ENCODE measurements at places on chromosomes 2 and 18.
A peak's percentile ranks its signal among the peaks of the same experiment; 100 is the strongest.

DNA sequence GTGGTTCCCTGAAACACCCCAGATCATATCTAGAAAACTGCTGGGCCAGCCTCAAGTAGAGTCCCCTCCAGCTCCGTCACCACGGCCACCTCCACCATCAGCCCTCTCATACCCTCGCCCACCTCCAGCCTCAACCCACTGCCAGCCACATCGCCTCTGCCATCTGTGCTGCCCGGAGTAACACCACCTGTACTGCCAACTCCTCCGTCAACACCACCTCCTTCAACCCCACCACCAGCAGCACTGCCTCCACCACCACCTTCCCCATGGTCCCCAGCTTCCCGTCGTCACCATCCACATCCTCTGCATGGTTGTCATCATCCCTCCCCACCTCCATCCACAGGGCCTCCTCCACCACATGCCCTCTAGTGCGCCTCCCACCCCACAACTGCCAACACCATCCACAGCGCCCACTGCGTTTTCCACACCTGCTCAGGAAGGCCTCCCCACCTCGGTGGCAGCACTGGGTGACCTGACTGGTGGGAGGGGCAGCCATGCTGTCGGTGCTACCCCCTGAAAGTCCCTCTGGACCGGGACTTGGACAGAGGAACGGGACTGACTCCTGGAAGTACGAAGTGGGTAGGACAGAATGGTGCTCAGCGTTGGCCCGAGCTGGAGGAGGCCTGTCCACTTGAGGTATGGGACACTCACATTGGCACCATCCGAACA, 1.6 kb downstream of the SNED1 start:
- no peak for DNase-seq

GRCh38 chr2:133968446-133968845, 285.4 kb upstream of the MGAT5 start:
- no peak for DNase-seq

- no peak for DNase-seq
These were observed 165.4 kb downstream of the TCF4 start for GRCh38 chr18:55422456-55423180.

GRCh38 chr18:37346048-37346447, 219.6 kb downstream of the CELF4 start:
- no peak for DNase-seq

- DNase-seq = no peak
These were observed 189.8 kb downstream of the LTBP1 start for GRCh38 chr2:33136566-33136965.

DNA sequence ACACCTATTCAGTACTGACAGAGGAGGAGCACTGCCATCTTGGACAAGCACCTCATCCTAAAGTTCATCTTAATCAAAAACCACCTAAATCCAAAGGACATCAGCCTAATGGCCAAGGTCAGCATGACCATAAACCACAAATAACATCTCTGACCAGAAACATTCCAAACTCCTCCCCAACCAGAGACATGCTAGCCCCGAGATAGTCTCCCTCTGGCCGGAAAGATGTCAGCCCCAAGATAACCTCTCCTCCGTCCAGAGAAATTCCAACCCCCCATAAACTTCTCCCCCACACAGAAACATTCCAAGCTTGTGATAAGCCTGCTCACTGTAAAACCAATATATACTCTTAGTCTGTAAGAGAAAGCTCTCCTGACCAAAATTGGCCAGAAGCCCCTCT, 260.6 kb downstream of the CLIP4 start:
- DNase-seq = no peak

DNA sequence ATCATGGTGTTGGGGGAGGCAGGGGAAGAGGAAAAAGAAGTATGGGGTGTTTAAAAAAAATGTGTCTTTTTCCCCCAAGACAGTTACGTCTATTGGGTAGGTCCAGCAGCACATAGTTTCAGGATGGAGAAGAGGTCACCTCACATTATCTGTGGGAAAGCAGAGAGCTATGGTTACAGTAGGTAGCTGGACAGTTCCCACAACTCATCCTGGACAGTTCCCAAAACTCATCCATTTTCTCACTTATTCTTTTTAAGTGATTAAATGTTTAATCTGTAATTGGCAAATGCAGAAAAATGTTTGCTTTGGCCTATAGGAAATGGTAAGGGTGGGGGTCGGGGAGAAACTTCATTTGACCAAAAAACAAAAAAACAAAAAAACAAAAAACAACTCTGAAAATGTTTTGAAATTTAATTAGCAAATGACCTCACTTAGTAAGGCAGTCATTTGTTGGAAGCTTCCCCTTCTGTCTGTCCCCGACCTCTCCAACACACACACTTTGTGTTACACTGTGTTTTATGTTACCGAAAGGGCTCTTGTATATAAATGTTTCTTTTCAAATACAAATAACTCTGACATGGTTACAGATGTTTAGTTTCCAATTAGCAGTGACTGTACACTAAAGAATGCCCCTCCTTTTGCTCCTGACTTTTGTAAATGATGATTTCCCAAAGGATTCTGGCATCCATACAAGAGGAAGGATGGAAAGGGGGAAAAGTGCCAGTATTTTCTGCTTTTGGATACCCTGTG, 173.3 kb upstream of the ZFP36L2 start:
- no peak for DNase-seq

DNA sequence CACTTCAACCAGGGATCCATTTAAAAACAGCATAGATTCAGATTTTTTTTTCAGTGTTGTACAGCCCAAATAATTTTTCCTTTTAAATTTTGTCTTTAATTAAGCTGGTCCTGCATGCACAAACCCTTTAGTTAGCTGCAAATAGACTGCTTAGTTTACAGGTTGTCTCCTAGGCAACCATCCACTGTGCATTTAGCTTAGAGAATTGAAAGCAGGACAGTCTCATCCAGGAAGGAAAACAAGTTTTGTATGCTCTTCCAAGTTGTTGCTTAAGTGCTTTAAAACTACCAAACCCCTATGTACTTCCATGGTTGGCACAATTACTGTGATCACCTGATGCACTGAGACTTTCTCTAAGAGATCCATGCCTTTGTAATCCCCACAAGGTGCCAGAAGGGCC, at the start of gene MAP3K19:
Gene MAP3K19 (minus strand): TSS at position 148 of the 400 bp plus-strand sequence. CDS start 22,800 bp downstream, outside the sequence.
- no peak for DNase-seq

- DNase-seq = no peak
These were observed 119.0 kb upstream of the ZFP36L2 start for GRCh38 chr2:43345391-43345813.

DNA sequence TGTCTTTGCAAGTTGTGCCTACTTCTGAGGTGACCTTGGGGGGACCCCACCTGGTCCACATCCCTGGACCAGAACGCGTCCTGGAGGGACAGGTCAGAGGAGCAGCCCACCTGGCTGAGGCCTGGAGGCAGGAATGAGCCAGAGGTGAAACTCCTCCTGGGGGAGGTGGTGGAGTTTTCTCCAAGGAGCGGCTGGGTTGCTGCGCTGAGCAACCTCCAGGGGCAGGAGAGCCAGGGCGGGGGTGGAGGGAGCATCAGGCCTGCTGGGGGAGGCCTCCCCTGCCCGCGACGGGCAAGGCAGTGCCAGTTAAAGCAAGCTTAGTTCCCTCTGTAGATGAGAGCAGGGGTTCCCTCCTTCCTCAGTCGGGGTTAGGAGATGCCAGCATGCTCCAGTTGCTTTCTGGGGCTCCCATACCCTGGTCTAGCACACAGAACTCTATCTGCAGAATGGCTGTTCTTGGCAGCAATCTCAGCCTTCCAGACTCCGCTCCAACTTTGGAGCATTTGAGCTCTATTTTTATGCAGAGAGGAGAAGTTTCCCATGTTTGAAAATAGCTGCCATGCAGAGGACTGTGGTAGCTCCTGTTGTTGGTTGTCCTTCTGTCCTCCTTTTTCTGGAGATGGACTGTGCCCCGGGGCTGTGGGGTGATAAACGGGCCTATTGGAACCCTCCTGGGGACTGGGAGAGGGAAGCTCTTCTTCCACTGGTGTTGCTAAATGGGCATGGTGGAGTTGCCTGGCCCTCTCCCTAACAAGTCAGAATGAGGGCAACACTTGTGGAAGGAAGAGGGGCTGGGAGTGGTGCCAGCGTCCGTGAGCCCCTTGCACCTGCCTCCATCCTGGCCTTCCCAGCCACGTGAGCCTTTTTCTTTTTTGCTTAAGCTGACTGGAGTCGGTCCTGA, 39.1 kb downstream of the B3GNT2 start:
- DNase-seq = no peak

DNA sequence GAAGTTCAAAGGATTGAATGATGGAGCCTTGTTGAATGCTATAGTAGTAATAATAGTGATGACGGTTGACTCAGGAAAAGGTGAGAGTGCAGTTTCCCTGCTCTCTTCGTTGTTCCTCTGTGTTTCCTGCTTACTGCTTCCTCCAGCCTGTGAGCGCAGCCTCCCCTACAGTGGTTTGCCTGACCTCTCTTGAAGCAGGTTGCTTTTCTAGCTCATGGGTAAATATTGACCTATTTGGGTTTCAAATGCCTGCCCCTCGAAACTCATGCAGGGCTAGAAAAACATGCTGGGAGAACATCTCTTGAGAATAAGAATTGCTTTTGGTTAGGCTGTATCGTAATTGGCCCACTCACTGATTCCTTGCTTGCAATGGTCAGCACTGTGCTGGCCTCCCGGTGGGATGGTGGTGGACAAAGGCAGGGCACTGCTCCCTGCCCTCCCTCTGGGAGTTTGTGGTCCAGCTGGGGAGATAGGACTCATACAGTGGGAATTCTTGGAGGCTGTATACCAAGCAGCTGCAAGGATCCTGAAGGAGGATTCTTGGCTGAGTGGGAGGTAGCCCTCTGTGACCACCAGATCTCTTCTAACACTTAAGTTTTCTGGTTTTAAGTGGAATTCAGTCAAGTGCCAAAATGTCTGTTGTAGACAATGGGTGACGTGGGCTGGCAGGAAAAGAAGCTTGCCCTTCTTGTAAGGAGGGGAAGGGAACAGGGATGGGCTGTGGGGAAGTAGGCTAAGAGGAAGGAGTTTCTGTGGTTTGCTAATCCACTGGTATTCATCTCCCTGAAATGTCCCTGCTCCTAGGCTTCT, 5.4 kb upstream of the RNF181 start:
- DNase-seq = peak; percentile 53

- DNase-seq = no peak
These were observed 1178.5 kb upstream of the ACVR2A start for GRCh38 chr2:146666340-146666739.

- no peak for DNase-seq
These were observed 75.0 kb upstream of the MSTN start for GRCh38 chr2:190137561-190137960.

- no peak for DNase-seq
These were observed 4.1 kb upstream of the STAT1 start for GRCh38 chr2:191018048-191018447.

GRCh38 chr2:235951493-235951892, 216.7 kb downstream of the GBX2 start:
- DNase-seq = no peak

DNA sequence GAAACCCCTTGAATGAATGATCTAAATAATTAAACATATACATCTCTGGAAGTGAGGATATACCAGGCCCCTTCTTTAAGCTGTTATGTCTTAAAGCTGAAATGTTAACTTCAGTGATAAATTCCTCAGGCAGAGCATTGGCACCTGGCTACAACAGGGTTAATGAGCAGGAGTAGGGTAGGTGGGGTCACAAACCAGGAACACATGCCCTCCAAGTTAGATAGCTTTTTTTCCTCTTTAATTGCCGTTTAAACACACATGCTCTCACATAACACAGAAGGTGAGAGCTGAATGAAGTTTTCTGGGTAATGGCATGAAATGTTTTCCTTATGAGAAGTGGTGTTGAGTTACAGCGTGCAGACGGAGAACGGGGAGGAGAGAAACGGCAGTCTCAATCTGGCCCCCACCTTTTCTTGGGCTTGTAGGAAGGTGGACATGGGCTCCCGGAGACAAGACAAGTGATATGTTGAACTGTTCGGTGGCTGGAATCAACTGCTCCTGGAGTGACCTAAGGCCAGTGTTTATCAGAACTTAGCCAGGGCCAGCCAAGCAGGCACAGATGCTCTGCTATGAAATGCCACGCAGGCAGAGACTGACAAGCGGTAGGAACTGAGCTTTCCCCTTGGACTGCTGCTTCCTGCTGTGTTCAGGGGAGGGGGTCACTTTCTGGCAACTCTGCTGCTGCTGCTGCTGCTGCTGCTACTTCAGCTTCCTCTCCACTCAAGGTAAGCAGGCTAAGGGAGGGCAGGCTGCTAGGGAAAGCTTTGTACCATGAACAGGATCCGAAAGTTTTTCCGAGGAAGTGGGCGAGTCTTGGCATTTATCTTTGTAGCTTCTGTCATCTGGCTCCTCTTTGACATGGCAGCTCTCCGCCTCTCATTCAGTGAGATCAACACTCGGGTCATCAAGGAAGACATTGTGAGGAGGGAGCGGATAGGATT, at the start of gene GALNT5:
Gene GALNT5 (plus strand): TSS at position 394 of the 941 bp plus-strand sequence. CDS start 378 bp downstream, at position 772.
- DNase-seq = peak; percentile 20

DNA sequence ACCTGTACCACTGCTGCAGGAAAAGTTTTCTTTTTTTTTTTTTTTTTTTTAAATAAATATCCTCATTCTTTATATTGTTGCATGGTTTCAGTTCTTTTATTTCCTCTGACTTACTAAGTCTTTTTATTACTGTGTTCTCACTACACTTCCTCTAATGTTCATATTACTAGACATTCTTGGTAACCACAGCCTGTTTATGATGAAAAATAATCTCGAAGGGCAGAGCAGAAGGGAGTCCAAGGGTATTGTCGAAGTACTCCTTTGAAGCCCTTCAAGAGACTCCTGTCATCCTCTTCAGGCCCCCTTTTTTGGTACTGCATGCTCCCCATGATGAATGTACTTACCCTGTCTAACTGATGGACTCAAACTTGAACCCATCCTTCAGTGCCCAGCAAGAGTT, 61.2 kb downstream of the RND3 start:
- DNase-seq = no peak

GRCh38 chr2:216024779-216025336, 11.5 kb upstream of the MREG start:
- no peak for DNase-seq

DNA sequence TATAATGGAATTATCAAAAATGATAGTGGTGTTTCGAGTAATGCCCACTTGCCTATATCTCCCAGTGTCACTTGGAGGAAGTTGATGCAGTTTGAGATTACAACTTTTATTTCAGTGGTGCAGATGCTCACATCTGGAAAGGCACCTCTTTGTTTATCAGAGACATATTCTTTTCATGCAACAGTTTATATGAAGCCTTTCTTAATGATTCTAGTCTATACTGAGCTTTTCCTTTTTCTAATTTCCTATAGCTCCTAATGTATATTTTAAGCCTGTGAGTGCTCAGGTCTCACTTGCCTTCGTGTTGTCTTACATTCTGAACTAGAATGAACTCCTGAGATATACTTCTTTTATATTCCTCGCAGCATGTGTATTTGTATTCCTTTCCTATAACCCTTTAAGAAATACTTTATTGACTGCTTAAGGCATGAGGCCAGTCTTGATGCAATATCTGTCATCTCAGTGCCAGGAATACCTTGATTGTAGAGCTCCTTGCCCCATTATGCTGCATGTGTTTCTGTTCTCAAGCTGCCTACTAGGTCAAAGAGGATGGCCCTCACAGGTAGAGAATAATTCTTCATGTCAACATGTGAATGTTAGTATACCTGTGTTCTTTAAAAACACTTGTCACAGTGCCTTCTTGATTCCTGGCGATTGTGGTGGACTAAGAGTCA, 52.6 kb downstream of the VRK2 start:
- DNase-seq = peak; percentile 28

- no peak for DNase-seq
These were observed 170.9 kb downstream of the XIRP2 start for GRCh38 chr2:167059173-167059572.

- DNase-seq = no peak
These were observed 7.0 kb upstream of the ARID5A start for GRCh38 chr2:96529376-96530143.
